ENCODE measurements at places on chromosomes 12 and 14.

- DNase-seq, result no peak
Measured at GRCh38 chr12:5430641-5431603, 986 bp upstream of the NTF3 start.

DNA sequence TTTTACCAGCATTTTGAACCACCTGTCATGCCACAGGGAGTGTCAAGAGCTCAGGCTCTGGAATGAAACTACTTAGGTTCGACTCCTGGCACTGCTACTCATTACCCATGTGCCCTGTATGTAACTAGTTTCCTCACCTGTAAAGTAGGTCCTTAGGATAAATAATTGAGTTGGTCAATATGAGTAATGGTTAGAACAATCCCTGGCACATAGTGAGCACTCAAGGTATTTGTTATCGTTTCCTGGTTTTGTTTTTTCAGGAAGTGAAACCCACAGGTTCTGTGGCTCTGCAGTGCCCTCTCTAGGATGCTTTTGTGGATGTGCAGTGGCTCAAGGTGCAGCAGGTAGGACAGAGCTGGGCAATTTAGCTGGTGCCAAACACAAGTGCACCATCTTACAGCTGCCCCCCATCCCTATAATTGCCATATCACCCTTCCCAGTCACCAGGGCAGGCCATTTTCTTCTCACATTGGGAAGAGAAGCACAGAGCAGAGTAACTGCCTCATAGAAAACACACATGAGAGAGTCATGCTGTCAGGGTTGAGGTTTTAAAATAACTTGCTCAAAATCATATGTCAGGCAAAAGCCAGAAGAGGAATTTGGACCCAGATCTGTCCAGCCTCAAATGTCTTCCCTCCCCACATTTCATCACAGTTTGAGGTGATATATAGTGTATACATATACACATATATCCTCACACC, 297.5 kb downstream of the RPAP3 start:
- peak; percentile 26 for DNase-seq

- no peak for DNase-seq
Measured at GRCh38 chr14:56310643-56311042, 192.4 kb downstream of the PELI2 start.

DNA sequence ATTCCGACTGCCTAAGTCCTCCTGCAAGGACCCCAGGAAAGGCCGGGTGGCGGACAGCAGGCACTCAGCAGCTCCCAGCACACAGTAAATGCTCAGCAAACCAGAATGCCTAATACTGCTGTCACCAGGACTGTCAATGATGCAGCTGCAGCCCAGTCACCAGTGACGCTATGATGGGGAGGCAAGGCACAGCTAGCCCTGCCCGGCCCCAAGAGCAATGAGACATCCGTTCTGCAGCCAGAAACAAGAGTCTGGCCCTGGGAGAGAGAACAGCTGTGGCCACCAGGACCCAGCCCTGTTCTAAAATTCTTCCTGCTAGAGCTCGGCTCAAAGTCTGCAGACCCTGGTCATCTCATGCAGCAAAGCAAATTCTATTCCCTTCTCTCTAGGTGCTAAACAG, 69.8 kb downstream of the NCOR2 start:
- DNase-seq, result no peak

DNA sequence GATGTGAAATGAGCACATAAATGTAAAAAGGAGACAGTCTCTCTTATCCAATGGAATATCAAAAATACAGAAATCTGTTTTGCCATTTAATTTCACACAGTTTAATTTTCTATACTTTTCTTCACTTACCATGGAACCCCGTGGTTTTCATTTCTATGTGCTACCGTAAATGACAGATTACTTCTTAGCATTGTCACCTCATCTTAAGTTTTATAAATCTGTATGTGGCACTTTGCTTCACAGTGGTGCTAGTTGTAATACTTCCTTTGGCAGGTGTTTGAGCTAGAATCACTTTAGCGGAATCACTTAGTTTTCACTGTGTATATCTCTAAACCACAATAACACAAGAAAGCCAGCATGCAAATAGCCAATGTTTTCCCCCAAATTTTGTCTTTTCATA, 781.9 kb upstream of the MGAT4C start:
- DNase-seq, result no peak

DNA sequence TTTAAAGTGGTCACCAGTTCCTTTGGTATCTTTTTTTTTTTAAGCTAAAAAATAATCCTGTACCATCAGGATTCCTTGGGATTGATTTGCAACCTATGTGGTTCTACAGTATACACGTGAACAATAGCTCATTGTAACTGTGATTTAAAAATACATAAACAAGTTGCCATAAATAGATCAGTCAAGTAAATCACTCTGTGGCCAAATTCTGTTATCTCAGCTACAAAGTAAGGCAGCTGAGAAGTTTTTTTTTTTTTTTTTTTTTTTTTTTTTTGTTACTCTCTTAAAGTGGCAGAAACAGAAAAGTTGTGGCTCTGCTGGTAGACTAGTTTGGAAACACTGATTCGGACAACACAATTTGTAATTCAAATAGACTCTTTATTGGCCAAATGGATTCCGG, 104.5 kb downstream of the PRICKLE1 start:
- DNase-seq, result no peak

GRCh38 chr12:63348556-63348955, 197.6 kb upstream of the AVPR1A start:
- no peak for DNase-seq

DNA sequence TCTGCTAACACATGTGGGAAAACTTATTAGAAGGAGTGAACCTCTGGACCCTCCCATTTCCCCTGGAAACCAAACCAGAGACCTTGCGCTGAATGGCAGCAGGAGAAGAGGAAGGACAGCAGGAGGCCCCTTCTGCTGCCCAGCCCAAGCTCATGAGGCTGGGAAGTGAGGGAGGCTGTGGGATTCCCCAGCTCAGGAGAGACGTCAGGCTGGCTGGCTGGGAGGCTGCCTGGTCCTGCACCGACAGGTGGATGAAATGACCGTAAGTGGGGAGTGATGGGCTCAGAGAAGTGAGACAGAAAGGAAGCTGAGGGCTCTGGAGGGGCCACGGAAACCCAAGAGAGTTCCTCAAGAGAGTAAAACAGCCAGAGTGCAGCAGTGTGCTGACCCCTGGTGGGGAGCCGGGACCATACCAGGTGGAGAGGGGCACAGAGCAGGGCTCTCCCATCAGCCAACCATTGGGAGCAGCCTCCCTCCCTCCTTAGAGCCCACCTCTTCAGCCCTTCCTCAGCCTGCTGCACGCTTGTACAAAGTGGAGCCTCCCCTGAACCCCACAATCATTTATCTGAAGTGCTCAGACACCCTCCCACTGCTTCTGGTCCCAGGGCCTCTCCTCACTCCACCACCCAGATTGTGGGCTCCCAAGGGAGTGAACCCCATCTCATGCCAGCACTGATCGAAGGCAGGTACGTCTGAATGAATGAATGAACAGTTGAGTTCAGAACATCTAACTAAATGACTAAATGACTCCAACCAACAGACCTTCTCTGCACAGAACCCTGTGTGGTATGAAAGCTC, 14.0 kb downstream of the TAMALIN start:
- DNase-seq, result no peak

DNA sequence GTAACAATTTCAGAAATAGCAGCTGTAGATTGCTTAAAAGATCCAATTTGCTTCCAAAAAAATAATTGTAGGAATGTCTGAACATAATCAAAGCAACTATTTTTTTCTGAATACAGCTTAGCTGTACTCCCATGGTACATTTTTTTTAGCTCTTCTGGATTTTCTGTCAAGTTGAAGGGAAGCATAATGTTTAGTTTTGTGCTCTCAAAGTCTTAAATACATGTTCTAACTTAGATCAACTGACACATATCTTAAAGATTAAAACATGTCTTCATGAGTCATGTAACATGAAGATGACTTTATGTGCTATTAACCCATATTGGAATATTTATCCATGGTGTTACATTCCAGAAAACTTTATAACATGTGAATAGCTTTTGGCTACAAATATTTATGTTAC, 255.7 kb downstream of the BTG1 start:
- DNase-seq, result no peak

GRCh38 chr12:32605326-32606095, 73.6 kb upstream of the DNM1L start:
- no peak for DNase-seq

DNA sequence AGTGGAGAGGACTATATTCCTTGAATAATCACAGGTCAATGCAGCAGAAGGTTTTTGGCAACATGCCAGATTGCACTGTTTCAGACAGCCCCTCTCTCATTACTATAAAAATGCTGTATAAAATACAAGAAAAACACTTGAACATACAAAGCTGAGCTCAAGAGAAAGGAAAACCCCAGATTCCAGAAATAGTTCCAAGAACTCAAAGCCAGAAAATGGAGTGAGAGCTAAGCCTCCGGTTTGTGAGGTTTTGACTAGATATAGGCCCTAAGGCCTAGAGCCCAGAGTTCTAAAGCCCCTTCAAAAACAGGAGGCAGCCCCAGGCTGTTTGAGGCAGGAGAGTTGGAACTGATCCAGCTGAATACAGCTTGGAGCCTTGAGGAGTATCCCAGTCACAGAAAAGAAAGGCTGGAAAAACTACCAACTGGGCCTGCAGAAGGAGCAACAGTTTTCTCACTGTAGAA, 29.4 kb upstream of the ACTN1 start:
- no peak for DNase-seq

DNA sequence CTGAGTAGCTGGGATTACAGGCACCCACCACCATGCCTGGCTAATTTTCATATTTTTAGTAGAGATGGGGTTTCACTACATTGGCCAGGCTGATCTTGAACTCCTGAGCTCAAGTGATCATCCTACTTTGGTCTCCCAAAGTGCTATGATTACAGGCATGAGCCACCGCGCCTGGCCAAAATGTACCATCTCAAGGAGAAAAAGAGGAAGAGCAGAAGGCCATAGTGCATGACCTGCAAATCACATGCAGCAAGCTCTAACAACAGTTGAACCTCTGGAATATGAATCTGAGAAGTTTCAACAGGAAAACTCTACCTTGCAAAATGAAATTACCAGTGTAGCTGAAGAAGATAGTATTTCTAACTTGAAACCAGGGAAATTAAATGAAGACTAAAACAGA, 17.1 kb upstream of the SERPINA1 start:
- no peak for DNase-seq

DNA sequence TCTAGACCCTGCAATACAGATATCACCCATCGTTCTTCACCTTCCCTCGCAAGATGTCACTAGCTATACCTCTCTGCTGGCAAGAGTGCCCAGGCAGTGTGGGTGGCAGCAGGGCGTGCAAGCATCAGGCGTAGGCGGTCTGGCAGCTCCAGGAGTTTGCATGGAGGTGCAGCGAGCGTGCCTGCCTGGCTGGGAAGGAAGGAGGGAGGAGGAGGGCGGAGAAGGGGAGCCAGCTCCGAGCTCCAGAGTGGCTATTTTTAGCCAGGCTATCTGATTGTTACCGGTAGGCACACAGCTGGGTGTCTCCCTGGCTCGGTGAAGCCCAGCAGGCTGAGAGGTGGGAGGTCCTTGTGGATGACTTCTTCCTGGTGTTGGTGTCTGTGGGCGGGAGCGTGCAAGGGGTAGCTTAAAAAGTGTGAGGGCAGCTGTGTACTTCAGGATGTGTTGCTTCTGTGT, 6.2 kb downstream of the FOXJ2 start:
- DNase-seq, result peak; percentile 51

GRCh38 chr12:14903386-14904098, 17.9 kb upstream of the MGP start:
- DNase-seq, result no peak

- no peak for DNase-seq
Measured at GRCh38 chr14:40028991-40029390, 596.8 kb upstream of the FBXO33 start.

DNA sequence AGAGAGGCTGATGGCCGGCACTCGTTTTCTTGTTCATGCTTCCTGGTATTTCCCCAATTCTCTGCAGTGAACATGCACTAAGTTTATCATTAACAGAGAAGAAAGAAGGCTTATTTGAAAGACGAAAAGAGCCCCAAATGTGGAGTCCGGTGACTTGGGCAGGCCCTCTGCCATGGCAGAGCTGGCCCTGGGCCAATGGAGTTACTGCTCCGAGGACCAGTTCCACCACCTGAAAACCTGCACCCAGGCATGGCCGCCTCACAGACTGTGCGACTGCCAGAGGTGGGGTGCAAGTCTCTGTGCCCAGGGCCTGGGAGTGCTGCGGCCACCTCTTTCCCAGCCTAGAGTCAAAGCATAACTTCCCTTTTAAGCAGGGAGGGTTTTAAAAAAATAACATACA, 24.9 kb downstream of the DEGS2 start:
- no peak for DNase-seq

DNA sequence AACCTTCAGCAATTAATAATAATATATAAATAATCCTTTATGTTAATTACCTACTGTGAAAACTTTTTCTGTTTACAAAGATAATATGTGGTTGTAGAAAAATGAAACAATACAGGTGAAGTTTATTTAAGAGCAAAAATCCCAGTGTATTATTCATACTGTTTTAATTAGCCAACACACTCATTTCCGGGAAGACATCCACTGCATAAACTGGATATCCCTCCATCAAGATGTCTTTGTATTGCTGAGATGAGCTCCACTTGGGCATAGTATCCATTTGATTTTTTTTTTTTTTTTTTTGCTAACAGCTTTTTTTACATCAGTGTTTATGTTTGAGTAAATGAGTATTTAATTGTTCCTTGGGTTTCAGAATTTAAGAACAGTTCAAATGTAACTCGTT, 13.7 kb upstream of the DERA start:
- no peak for DNase-seq

- no peak for DNase-seq
Measured at GRCh38 chr14:58077621-58078020, 74.4 kb downstream of the ARMH4 start.

DNA sequence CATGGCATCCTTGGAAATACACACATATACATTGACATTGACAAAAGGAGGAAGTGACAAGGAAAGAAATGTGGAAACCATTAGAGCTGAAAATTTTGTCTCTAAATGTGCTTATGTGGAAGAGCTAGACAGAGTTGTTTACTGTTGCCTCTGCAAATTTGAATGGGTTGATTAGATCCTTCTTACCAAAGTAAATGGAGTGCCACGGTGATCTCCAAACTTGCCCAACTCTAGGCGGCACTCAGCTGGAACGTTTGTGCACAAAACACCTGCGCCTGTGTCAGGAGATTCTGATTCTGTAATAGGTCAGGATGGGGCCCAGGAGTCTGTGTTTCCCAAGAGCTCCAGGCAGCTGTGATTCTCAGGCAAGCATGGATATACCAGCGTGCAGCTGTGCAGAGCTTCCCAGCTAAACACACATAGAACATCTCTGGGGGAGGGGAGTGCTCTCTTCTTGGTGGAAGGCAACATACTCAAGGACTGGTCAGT, 77.8 kb upstream of the BDKRB2 start:
- no peak for DNase-seq

GRCh38 chr12:9341260-9341585, 133.0 kb upstream of the PZP start:
- DNase-seq, result no peak

GRCh38 chr12:95848575-95849388, 10.0 kb upstream of the SNRPF start:
- peak; percentile 44 for DNase-seq

DNA sequence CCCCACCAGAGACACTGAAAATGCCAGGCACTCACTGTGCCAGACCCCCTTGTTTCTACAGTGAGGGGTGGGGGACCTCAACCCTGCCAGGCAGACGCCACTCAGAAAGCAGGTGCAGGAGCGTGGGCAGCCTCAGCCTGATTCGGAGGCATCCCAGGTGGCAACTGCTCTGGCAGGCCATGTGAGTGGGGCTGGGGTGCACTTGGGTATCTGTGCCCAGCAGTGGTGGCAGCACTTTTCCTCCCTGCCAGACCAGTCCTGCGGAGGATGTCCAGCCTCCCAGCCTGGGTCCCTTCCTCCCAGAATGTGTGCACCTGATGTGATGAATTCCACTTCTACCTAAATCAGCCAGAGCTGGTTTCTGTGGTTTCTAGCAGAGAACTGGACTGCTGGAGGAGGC, 13.4 kb upstream of the TTC7B start:
- DNase-seq, result no peak

- DNase-seq, result no peak
Measured at GRCh38 chr14:96816281-96816680, 19.1 kb downstream of the VRK1 start.
